ENCODE measurements at places on chromosomes 7 and 10.

DNA sequence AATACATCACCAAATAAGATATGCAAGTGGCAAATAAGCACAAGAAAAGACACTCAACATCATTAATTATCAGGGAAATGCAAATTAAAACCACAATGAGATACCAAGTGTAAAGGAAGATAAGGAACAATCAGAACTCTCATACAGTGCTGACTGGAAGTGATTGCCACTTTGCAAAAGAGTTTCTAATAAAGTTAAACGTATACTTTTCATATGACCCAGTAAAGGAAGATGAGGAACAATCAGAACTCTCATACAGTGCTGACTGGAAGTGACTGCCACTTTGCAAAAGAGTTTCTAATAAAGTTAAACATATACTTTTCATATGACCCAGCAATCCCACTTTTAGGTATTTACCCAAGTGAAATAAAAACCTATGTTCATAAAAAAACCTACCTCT is 12.2 kb upstream of the JMJD1C start:
- DNase-seq: no peak

- DNase-seq: no peak
These were observed 188.3 kb downstream of the DGKB start for GRCh38 chr7:14714161-14714728.

- DNase-seq: no peak
These were observed 43.5 kb downstream of the IDE start for GRCh38 chr10:92530421-92530820.

DNA sequence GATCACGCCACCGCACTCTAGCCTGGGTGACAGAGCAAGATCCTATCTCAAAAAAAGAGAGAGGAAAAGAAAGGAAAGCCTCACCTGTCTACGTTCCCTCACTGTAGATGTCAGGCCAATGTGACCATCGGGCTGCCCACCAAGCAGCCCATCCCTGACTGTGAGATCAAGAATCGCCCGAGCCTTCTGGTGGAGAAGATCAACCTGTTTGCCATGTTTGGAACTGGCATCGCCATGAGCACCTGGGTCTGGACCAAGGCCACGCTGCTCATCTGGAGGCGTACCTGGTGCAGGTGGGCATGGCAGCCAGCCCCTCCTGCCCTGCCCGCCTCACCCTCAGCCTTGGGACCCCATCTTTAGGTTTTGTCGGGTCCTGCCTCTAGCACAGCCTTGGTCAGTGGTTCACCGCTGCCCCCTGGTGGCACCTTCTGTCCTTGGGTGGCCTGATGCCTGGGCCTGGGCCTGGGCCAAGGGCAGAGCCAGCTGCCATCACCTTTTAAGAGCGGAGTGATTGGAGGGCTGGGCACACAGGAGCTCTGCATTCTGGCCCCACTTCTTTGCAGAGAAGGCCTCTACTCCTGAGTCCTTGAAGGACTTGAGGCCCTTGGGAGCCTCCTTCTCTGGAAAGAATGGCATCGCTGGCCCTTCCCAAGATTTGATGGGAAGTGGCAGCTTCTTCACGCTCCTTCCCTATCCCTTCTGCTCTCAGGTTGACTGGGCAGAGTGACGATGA is 14.4 kb upstream of the AHCYL2 start:
- DNase-seq: peak; percentile 74

DNA sequence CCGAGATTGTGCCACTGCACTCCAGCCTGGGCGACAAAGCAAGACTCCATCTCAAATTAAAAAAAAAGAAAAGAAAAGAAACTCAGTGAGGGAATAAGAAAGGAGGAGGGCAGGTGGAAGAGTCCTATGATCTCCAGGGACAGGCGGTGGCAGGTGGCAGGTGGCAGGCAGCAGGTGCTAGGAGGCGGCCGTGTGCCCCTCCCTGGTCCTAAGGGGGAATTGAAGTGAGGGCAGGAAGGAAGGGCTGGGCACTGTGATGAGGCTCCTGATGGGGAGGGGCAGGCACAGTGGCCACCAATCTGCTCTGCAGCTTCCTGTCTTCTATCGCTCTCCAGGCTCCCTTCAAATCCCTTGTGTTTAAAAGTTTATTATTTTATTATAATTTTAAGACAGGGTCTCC is 41.2 kb upstream of the UBE3C start:
- DNase-seq: no peak

- no peak for DNase-seq
These were observed 22.4 kb upstream of the TLL2 start for GRCh38 chr10:96536129-96536528.

- no peak for DNase-seq
These were observed 87.2 kb upstream of the UNC5B start for GRCh38 chr10:71124921-71125748.

GRCh38 chr10:72096115-72097000 is 8.0 kb upstream of the SPOCK2 start:
- DNase-seq: peak; percentile 52

DNA sequence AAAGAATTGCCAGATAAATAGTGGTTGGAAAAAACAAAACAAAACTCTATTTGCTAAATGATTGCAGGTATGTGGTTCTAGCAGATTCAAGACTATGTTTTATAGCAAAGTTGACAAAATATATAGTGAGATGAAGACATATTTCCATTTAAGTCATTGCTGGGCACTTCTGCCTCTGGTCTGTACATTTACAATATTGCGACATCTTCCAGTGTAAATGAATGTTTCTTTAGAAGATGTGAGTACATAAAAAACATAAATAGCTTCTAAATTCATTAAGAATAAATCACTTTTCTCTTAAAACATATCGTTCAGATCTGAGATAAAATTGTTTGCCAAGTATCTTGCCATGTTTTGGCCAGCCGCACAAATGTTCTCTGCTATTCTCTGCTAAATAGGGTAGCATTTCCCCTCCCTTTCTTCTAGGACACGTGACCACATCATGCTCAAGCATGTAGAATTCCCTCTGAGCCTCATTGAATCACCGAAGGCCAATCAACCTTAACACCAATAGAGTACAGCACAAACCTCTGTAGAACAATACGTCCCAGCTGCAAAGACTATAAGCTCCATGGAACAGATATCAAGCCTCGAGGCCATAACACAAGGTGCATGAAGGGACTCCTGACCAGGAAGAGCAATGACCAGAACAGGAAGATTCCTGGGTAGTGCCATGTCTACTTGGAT is 1173.3 kb downstream of the GATA3 start:
- DNase-seq: no peak

DNA sequence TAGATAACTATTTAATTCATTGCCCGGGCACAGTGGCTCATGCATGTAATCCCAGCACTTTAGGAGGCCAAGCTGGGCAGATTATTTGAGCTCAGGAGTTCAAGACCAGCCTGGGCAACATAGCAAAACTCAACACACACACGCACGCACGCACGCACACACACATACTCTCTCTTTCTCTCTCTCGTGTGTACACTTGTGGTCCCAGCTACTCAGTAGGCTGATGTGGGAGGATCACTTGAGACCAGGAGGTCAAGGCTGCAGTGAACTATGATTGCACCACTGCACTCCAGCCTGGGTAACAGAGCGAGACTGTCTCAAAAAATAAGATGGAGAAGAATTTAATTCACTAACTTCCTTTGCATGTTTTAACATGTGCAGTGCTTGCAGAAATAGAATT is 38.1 kb downstream of the PTPN12 start:
- no peak for DNase-seq

DNA sequence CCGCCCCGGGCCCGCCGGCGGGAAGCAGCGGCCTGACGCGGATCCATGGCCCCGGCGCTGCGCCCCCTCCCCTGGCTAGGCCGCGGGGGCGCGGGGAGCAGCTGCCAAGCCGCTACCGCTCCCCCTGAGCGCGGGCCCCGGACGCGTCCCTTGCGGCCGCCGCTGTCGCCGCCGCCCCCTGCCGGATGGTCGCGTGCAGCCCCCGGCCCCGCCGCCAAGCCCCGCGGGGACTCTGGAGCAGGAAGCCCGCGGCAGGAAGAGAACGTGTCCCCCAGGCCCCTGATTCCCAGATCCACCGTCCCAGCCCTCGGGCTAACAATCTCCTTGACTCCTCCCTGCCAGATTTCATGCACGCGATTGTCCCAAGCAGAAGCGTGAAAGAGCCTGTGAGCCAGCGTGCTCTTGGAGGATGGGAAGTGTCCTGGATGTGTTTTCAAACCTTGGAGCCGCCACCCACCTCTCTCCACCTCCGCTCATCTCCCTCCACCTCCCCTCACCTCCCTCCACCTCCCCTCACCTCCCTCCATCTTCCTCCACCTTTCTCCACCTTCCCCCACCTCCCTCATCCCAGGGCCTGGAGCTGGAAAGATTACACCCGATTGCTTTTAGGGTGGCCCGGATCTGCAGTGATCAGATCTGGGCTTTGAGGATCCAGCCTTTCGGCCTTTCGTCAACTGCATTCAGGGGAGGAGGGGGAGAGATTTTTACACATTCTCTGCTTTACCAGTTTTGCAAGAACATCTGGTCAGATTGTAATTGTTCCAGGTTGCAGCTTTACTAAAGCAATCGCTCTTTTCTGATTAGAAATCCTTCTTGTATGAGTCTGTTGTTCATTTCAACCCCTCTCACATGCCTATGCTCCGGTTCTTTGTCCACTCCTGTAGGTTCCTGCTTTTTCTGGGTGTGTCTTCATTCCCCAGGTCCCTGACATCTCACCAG is 570 bp upstream of the PRTFDC1 start:
- DNase-seq: peak; percentile 80

GRCh38 chr7:47814905-47815613 is 133.2 kb downstream of the PKD1L1 start:
- peak; percentile 54 for DNase-seq

DNA sequence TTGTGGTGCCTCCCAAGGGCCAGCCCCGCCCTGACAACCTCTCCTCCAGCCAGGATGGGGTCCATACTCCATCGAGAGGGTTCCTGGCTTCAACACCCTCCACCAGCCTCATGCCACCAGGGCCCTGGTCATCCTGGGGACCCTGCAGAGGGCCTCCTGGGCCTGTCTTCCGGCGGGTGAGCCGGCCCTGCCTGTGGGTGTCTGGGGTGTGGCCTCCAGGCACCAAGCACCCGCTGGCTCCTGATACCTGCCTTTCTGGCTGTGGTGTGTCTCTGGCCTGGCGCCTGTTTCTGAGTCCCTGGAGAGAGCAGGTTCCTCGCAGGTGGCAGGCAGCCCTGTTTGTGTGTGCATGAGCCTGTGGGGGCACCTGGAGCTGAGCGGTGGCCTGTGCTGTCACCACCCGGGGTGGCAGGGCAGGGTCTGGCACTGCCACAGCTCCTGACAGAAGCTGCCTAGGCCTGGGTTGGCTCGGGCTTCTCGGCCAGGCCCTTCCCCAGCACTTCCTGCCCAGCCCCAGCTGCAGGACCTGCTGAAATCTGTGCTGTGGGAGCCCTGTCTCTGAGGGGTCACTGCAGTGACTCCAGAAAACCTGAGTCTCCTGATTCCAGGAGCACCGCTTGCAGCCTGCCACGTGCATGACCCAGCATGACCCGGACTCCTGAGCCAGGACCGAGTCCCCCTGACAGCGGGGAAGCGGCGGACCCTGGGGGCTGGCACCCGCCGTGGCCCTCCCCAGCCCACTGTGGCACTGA is 18.4 kb downstream of the ADAM8 start:
- DNase-seq: no peak

- no peak for DNase-seq
These were observed 77.0 kb upstream of the INHBA start for GRCh38 chr7:41779918-41780317.

- DNase-seq: no peak
These were observed 119.7 kb upstream of the GLCCI1 start for GRCh38 chr7:7848892-7849291.

DNA sequence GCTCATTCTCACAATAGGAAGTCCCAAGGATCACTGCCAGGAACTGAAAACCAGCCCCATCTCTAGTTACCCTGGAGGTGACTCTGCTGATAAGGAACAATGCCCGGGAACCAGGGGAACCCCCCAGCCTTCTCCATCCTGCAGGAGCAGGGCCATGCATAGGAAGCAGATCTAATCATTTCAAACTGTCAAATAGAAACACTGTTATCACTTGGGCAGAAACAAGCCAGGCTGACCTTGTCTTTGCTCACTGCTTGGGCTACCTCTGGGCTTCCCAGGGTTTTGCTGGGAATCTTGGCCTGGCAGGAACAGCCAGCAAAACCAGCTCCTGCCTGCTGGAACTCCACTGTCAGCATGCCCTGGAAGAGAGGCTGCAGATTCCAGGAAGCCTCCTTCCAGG is 114.1 kb downstream of the RNF216 start:
- no peak for DNase-seq

DNA sequence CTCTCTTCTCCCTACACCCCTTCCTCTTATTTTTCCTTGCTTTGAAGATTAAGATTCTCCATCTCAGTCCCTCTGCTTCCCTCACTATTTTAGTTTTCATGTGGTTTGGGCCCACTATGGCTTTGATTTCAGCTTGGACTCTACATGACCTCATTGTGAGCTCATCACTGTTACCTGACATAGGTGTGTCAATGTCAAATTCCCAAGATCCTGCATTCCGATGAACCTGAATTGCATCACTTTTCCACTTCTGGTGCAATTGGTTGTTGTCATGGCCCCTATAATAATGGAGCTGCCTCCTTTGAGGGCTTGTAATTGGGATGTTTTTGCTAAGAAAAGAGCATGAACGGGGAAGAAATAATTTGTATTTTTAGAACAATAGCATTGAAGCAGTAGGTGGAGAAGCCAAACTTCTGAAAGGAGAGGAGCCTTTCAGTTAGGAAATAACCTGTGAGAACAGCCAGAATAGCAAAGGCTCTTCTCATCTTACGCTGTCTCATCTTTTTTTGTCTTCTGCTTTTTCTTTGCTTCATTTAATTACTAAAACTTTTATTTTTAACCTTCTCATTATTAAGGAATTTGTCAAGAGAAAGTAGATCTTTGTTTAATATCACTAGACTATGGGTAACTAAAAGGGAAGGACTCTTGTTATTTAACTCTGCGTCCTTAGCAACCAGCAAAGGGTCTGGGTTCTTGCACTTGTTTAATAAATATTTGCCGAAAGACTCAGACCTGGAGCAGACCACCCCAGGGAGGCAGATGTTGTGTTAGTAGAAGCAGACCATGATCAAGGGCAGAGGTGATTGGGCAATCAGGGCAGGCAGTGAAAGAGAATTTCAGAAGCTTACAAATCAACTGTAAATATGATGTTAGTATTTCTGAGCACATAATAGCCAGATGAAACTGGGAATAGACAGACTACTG is 95.4 kb downstream of the TES start:
- peak; percentile 62 for DNase-seq

DNA sequence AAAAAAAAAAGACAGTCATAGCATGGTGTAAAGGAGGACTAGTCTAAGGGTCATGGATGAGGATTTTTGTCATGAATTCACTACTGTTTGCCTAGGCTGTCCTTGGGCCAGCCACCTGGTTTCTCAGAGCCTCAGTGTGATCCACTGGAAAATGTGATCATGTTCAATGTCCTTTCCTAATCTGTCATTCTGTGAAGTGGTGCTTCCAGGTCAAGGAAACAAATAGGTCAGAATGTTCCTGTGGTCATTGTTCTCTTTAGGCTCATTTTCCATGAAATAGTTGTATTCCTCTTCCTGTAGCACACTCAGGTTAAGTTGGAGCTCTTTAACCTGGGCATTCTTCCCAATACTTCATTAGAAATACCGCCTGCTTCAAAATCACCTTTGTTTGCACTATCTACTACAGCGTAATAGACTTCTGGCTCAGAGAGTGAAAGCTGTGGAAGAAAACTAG is 16.5 kb downstream of the CD36 start:
- no peak for DNase-seq

All from SJSA1 (cell line).